ENCODE measurements at places on chromosomes 3 and 15.

DNA sequence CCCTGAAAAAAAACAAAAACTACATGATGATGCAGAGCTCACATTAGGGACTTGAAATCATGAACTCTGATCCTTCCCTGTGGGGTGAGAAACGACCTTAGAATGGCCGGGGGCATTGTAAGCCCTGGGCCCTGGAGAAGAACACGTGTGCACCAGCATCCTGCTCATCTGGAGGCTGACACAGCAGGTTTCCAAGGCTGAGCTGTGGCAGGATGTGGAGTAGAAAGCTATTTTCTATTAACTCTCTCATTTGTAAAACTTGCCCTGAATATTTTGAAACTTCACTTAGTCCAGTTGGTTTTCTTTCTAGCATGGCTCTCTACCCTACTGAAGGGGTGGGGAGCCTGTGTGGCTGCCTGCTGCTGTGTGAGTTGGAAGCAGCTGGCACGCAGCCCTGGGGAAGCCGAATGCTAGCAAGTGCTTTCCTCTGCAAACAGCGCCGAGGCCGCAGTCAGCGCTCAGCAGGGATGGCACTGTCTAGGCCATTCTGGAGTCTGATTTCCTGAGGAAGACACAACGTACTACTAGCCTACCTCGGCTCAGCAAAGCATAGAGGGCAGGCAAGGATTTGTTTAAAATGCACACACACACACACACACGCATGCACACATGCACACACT, 58.0 kb downstream of the GABRG3 start:
- DNase-seq, result no peak

DNA sequence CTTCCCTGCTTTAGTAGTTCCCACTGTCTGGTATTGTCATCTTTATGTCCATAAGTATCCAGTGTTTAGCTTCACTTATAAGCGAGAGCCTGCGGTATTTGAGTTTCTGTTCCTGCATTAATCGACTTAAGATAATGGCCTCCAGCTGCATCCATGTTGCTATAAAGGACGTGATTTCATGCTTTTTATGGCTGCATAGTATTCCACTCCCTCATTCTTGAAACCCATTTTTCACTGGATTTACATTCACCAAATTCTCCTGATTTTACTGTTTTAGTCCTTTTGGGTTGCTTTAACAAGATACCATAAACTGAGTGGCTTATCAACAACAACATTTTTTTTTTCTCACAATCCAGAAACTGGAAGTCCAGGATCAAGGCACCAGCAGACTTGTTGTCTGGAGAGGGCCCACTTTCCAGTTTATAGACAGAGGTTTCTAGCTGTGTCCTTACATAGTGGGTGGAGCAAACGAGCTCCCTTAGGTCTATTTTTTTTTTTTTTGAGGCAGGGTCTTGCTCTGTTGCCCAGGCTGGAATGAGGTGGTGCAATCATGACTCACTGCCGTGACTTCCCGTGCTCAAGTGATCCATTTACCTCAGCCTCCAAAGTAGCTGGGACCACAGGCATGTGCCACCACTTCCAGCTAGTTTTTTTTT, 6.1 kb upstream of the TICRR start:
- DNase-seq, result no peak

DNA sequence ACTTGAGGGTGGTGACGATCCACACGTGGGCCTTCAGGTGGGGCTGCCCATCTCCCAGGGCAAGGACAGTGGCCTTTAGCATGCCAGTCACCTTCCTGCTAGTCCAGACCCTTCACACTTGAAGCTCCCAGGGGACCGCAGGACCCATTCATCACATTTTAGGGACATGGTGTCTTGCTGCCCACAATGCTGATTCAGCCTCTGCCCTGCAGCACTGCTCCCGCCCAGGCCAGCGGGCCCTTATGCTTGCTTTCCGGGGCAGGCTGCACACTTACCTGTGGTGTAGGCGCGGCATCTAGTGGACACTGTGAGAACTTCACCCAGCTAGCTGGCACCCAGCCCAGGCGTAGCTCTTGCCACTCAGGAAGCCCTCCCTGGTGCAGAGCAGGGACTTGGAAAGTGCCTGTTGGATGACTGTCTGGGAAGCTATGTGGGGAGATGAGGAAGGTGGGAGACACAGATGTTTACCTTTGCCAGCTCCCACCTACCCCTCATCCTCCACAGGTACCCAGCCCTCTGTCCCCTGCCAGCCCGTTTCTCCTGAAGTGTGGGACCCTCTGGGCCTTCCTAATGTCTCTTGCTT, 26.3 kb upstream of the NR2C2 start:
- DNase-seq, result peak; percentile 63

DNA sequence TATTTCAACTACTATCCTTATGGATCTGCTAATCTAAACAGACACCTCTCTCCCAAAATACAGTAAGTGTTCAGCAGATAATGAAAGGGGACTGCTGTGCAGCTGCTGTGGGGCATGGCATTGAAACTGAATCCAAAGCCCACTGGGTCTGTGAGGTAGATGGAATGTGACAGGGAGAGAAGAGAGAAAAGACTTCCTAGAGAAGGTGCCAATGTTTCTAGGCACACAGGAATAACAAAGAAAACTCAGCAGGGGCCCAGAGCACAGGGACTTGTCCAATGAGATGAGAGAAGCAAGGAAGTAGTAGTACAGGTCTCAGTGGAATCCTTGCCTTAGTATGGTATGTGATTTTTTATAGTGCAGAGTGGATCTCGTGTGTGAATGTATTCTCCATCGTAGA, 457.8 kb downstream of the IL5RA start:
- DNase-seq, result no peak

- DNase-seq, result no peak
These were observed 34.0 kb downstream of the PXK start for GRCh38 chr3:58366699-58367098.

DNA sequence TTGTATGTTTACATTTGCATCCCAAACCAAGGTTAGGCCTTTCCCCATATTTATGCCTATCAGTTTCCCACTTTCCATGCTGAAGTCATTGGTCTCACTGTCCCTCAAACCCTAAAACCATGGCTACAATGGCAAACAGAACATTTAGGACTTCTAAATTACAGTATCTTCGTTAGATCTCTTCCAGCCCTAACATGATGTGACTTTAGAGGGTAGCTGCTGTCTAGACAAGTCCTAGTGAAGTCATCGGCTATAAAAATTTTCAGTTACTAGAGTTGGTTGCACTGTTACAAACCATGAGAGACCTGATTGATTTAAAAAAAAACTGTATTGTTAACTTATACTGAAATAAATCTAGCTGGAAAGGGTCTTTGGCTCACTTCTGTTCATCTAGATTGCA, 54.6 kb downstream of the TM4SF4 start:
- DNase-seq, result no peak

- no peak for DNase-seq
These were observed 67.6 kb upstream of the HACD2 start for GRCh38 chr3:123652342-123652984.

DNA sequence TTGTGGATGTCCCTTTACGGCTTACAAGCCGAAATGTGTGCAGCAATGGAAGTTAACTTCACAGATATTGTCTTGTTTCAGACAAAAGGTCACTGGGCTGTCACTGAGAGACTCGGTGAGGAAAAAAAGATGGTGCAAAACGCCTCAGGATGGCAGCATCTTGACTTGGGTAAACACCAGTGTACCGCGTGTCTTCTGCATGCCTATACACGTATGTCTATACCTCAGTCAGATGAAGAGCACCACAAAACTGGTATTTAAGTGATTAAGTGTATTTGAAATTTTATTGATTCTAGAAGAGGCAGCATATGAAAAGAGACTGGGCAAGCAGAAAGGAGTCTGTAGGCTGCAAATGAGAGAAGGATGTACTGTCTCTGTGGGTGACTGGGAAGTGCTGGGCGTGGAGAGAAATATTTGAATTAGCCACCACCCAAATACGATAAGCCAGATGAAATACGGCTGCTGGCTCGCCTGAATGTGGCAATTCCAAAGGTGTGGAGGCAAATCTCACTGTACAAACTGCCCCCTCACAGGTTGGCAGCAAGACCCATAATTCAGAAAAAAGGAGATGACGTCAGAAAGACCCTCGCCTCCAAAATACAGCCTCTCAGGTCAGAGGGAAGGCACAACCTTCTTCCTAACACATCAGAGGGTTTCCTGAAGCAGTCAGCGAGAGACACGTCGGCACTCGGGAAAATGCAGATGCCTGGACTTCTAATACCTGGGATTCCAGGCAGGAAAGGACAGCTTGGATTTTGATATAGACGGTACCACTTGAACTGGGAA, 53.4 kb upstream of the NEO1 start:
- DNase-seq, result no peak

DNA sequence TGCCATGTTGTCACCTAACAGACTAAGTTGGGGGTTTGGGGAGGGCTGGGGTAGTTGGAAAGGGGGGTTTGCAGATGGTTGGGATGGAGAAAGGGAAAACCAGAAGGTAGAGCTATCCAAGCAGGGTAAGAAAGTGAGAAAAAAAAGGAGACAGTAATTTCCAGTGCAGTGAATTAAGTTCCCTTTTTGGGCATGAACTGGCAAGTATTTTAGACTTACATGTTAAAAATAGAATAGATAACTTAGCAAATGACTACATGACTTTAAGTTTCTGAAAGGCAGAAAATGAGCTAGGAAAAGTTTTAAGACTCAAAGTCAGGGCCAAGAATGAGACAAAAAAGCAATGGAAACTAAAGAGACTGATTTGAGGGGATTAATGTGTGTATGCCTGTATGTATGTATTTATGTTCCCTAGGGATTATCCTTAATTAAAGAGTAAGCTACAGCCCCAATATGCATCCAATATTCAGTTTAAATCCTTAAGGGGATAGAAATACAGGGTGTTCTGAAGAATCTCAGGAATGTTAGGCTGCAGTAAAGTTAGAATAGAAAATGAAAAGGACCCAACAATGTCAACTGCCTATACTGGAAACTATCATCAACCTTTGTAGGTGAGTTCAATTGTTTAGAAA, 285.2 kb upstream of the MME start:
- DNase-seq, result no peak

DNA sequence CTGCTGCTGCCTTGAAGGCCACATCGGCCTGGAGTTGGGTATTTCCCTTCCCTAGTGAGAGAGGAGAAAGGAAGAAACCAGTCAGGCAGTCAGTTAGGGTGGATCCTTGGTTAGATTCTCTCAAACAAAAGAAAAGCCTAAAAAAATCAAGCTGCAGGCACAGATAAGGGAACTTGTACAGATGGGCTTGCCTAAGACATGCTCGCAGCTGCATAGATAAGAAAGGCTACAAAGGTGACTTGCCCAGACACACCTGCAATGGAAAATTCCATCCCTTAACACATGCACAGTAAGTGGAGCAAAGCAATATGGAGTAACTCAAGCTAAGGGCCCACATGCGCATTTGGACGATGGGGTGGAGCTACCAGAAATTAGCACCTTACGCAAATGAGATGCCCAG, 199.7 kb upstream of the ARPP21 start:
- DNase-seq, result no peak

- no peak for DNase-seq
These were observed 148.6 kb downstream of the FGF12 start for GRCh38 chr3:192578729-192579128.

DNA sequence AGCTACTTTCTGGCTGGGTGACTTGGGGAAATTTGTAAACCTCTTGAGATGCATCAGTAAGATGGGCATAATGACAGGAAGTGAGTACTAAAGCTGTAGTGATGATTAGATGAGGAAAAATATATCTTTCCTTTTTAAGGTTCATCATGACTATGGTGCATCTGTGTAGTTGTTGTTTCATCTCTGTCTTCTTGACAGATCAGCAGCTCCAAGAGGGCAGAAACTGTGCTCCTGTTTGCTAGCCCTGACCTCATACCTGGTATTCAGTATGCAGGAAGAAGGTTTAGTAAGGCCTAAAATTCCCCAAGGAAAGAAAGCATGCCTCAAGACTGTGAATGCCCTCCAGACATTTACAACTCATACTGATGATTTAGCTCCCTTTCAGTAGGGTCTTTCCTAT, 82.5 kb upstream of the PSMD6 start:
- no peak for DNase-seq

DNA sequence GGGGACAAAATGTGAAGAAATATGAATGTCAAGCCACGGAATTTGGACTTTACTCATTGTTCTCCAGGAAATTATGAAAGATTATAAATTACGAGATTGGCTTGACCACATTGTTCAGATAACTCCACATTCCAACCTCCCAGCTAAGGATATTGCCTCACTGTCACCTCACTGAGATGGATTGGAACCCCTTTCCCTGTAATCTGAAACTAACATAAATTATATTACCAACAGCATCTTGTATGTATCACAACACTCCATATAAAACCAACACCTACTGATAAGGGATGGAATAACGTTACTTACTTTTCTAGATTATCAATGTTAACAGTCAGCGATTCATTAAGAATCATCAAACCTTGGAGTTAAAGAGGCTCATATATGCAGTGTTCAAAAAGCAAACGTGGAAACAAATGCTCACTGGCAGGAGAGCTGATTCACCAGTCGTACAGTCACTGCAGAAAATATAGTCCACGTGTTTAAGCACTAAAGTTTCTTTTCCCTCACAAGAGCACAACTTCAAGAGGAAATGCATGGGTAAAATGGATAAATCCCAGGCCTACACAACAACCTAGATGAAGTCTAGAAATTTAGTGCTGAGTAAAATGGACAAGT, 451.5 kb downstream of the FGF12 start:
- no peak for DNase-seq

- no peak for DNase-seq
These were observed 69.1 kb upstream of the SEC13 start for GRCh38 chr3:10389995-10390394.

DNA sequence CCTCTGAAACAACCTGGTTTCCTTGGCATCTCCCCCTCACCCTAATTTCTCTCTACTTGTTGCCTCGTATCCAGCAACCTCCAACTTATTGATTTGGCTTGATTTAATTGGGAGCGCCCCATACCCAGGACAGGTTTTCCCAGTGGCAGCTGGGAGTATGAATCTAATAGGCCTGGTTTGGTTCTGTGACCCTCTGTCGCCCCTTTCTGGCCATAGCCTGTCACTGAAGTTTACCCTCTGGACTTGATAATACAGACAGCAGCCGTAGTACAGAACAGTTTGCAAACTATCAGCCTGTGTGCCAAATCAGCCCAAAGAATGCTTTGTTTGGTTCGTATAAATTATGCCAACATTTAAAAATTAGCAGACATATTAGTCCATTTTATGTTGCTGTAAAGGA, 525.1 kb upstream of the GOLIM4 start:
- peak; percentile 17 for DNase-seq

DNA sequence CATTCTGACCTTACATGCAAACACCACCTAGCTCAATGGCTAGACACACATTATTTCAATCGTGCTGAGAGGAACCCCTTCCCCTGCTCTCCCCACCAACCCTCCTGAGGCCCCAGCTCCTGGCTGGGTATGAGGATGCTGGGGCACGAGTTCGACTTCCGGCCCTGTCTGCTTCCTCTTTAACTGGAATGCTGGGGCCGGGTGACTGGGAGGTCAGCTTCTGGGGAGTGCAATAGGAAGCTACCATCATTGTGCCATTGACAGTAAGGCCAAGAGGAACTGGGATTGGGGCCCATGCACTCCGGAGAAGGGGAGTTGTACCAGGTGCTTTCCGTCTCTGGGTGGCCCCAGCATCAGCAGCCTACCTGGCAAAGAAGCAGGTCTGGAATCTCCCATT, 15.6 kb upstream of the TLE3 start:
- no peak for DNase-seq

GRCh38 chr3:180530276-180530675, 71.7 kb upstream of the TTC14 start:
- no peak for DNase-seq

- DNase-seq, result peak; percentile 78
These were observed 16.4 kb upstream of the ZNF609 start for GRCh38 chr15:64443747-64444621.

Measured in HS-27A (cell line).